H1 (cell line): ENCODE measurements at places on chromosomes 3 and 15. TPM values are rescaled to one million over a fixed set of nuclear protein-coding genes. Genes with fewer than 3 reads are reported as not detected.

The VGLL3 gene
- 13.4 and 21.6 TPM in 2 replicates for total RNA-seq

The ACTC1 gene
- 86.2 and 90.0 TPM in 2 replicates for total RNA-seq

The LSAMP gene
- 3.8 and 5.7 TPM in 2 replicates for total RNA-seq

The HTR3E gene
- not detected in 2 replicates for total RNA-seq

The DUOXA2 gene
- total RNA-seq = not detected in 2 replicates

The PATL2 gene
- total RNA-seq = 0.48 and 0.65 TPM in 2 replicates

The NEO1 gene
- 51.0 and 56.5 TPM in 2 replicates for total RNA-seq

The IGDCC3 gene
- 45.7 and 45.9 TPM in 2 replicates for total RNA-seq

DNA sequence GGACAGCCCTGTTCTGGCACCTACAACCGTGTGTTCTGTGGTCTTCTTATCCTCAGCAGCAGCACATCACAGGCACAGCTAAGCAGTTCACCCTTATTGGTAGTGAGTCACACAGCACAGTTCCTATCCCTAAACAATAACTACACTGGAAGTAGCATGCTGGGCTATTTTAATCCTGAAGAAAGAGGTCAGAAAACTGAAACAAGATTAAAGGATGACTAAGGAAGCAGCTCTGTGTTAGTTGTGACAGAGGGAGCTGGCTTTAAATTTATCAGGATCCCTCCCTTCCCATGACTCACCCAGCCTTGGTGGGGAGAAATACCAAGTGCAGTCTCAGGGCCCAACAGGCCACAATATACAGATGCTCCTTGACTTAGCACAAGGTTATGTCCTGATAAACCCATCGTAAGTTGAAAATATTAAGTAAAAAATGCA lies 144.3 kb downstream of the ERC2 start:
- no peak overlapping the region for H3K4me3 ChIP-seq
- no peaks in the 10 kb centered on the region for H3K27me3 ChIP-seq
- H3K4me1 ChIP-seq = peaks cover 5% of the 10 kb centered on the region

DNA sequence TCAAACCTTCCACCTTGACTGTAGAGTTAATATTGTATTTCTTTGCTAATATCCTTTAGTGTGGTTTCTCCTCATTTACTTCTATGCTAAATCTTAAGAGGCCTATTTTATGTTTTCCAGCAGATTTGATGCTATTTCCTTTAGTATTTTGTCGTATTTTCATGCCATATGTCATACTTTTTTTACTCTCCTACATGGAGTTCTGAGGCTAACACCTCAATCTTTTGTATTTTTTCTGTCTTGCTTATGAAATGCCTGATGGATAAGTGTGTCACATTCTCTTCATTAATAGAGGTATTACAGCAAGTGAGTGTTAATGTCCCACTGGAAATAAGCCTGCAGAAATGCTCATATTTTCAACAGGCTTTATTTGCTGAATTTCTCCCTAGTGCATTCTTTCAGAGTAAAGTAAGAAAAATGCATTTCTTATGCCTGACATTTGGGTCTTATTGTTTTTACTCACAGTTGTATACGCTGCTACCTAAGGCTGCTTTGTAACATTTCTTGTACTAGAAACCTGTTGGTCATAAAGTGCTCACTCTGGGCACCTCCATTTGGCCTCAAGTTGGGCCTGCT lies 63.2 kb downstream of the DIPK2A start:
- H3K4me1 ChIP-seq = no peaks in the 10 kb centered on the region
- no peaks in the 10 kb centered on the region for H3K27me3 ChIP-seq
- H3K4me3 ChIP-seq = no peak overlapping the region
- no peaks in the 10 kb centered on the region for H3K36me3 ChIP-seq
- DNase-seq = no peak

- no peaks in the 10 kb centered on the region for H3K27me3 ChIP-seq
- H3K27ac ChIP-seq = no peak overlapping the region
- DNase-seq = no peak
- peaks cover 1% of the 10 kb centered on the region for H3K4me1 ChIP-seq
- H3K4me3 ChIP-seq = no peak overlapping the region
- peaks cover 24% of the 10 kb centered on the region; the same call in 1 of the 2 replicates for H3K36me3 ChIP-seq
Measured at GRCh38 chr3:123283074-123283473, 81.3 kb downstream of the SEC22A start.

- H3K27ac ChIP-seq = no peak overlapping the region
- no peak for DNase-seq
- no peak overlapping the region; the same call in 1 of the 2 replicates for H3K4me3 ChIP-seq
- H3K4me1 ChIP-seq = no peaks in the 10 kb centered on the region
- H3K27me3 ChIP-seq = no peaks in the 10 kb centered on the region
Measured at GRCh38 chr15:45314960-45315359, 62.9 kb downstream of the SLC28A2 start.

GRCh38 chr3:186882150-186882524 lies 39.6 kb downstream of the ADIPOQ start:
- peaks cover 6% of the 10 kb centered on the region; the same call in 1 of the 2 replicates for H3K4me1 ChIP-seq
- DNase-seq = no peak
- H3K4me3 ChIP-seq = no peak overlapping the region
- no peaks in the 10 kb centered on the region for H3K36me3 ChIP-seq
- no peak overlapping the region for H3K27ac ChIP-seq
- H3K27me3 ChIP-seq = no peaks in the 10 kb centered on the region

DNA sequence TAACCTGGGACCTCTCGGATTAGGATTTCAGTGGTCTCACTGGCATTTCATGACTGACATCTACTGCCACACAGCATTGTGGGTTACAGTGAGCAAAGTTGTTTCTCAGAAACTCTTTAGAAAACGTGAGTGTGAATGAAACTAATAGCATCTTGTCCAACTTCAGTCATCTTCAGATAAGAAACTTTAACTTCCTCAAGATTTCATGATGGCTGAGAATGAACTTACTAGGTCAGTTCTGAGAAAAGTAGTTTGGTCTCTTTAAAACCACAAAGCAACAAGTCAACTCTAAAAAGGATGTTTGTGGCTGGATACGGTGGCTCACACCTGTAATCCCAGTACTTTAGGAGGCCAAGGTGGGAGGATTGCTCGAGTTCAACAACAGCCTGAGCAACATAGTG lies 14.2 kb upstream of the HOMER2 start:
- no peaks in the 10 kb centered on the region for H3K4me1 ChIP-seq
- no peak overlapping the region for H3K27ac ChIP-seq
- no peak for DNase-seq
- H3K4me3 ChIP-seq = no peak overlapping the region
- no peaks in the 10 kb centered on the region for H3K27me3 ChIP-seq
- no peaks in the 10 kb centered on the region for H3K36me3 ChIP-seq

GRCh38 chr3:53680028-53680427 lies 166.2 kb downstream of the CHDH start:
- no peak overlapping the region for H3K27ac ChIP-seq
- no peak overlapping the region for H3K4me3 ChIP-seq
- DNase-seq = no peak
- no peaks in the 10 kb centered on the region for H3K27me3 ChIP-seq

DNA sequence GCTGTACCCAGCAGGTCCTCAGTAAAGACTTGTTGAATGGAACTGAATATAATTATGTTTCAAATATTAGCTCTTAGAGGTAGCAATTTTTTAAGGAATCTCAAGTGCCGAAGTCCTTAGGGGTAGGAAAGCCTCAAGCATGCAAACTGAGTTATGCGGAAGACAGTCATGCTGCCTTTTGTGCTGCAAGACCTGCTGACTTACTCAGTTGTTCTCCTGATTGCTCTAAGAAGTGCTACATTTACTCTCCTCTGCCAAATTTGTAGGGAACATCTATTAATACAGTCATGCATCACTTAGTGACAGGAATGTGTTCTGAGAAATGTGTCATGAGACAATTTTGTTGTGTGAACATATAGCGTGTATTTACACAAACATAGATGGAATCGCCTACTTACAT lies 325.6 kb upstream of the AZI2 start:
- no peaks in the 10 kb centered on the region for H3K4me1 ChIP-seq
- H3K27ac ChIP-seq = no peak overlapping the region
- no peak overlapping the region for H3K4me3 ChIP-seq
- H3K27me3 ChIP-seq = no peaks in the 10 kb centered on the region

GRCh38 chr3:74590620-74591262 lies 23.7 kb downstream of the CNTN3 start:
- H3K27me3 ChIP-seq = no peaks in the 10 kb centered on the region
- no peak for DNase-seq
- no peak overlapping the region for H3K4me3 ChIP-seq
- H3K4me1 ChIP-seq = no peaks in the 10 kb centered on the region
- no peaks in the 10 kb centered on the region for H3K36me3 ChIP-seq
- H3K27ac ChIP-seq = no peak overlapping the region

DNA sequence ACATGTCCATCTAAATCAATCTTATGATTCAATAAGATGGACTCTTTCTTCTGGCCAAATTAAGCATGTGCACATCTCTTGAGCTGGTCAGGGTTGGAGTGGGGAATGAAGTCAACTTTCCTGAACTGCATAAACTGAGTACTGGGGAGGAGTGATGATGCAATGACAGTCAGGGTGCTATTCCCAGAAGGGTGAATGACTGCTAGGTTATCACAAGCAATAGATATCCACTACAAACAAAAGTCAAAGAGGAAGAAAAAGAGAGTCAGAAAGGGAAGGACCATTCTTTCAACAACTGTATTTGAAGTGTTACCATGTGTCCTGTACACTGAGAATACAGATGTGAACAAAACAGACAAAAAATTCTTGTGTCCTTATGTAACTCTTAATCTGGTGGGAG lies 70.0 kb downstream of the ALCAM start:
- no peaks in the 10 kb centered on the region for H3K36me3 ChIP-seq
- no peak for DNase-seq
- no peaks in the 10 kb centered on the region for H3K4me1 ChIP-seq

- H3K4me3 ChIP-seq = no peak overlapping the region
- H3K36me3 ChIP-seq = no peaks in the 10 kb centered on the region
- no peaks in the 10 kb centered on the region for H3K4me1 ChIP-seq
- no peaks in the 10 kb centered on the region for H3K27me3 ChIP-seq
Measured at GRCh38 chr3:151871639-151872468, 1.6 kb upstream of the SUCNR1 start.

DNA sequence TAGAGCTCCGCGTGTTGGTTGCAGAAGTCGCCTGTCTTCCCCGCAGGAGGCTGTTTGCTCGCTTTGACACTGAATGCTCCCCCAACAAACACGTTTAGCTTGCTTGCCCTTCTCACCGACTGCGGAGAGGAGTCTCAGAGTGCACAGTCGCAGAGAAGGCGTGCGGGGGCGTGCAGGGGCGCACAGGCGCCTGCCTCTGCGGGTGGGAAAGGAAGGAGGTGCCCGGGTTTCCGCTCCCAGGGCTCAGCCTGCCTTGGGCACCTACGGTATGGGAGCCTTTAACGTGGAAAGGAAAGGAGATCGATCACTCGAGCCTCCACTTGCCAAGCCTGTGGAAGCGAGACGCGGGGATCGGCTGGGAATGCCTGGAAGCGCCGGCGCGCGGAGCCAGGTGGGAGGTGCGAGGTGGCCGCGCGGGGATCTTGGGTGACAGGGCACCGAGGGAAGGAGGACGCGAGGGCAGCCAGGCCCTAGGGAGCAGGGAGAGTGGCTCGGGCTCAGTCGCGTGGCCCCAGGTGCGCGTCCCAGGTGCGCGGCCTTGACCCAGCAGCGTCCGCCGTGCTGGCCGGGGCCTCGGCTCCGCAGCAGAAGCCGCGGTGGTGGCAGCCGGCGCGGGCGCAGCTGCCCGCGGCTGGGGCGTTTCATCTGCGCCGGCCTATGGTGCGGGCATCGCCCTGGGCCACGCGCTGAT lies at the start of gene FAN1:
Gene FAN1, plus strand, starts transcription at position 419 of the 691 bp plus-strand sequence. CDS start 749 bp downstream, outside the sequence.
- no peak within 1 kb of the TSS; the same call in 1 of the 2 replicates for H3K27ac ChIP-seq
- no peaks in the 10 kb centered on the region for H3K27me3 ChIP-seq
- H3K36me3 ChIP-seq = peaks cover 2% of the 10 kb centered on the region; the same call in 1 of the 2 replicates

DNA sequence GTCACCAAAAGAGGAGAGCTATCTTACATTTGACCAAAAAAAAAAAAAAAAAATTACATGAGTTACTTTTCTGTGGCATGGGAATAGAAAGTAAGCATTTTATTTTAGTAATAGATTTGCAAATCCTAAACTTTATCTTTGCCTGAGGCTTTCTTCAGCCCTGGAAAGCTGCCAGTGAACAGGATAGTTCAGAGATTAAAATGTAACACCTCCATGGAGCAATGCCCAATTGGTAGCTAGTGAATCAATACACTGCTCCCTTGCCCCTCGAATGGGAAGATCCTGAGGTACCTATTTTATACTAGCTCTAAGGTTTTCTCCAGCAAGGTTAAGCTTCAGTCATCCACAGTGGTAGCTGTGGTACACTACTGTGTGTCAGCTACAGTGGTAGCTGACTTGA lies 867.1 kb downstream of the NAALADL2 start:
- no peaks in the 10 kb centered on the region for H3K36me3 ChIP-seq
- no peak overlapping the region for H3K27ac ChIP-seq
- no peak overlapping the region for H3K4me3 ChIP-seq
- H3K27me3 ChIP-seq = no peaks in the 10 kb centered on the region
- DNase-seq = no peak

GRCh38 chr3:141044695-141045641 lies 6.2 kb upstream of the SPSB4 start:
- H3K27me3 ChIP-seq = peaks cover 5% of the 10 kb centered on the region; the same call in 1 of the 2 replicates
- DNase-seq = no peak
- no peaks in the 10 kb centered on the region for H3K36me3 ChIP-seq
- no peaks in the 10 kb centered on the region for H3K4me1 ChIP-seq
- H3K4me3 ChIP-seq = no peak overlapping the region

DNA sequence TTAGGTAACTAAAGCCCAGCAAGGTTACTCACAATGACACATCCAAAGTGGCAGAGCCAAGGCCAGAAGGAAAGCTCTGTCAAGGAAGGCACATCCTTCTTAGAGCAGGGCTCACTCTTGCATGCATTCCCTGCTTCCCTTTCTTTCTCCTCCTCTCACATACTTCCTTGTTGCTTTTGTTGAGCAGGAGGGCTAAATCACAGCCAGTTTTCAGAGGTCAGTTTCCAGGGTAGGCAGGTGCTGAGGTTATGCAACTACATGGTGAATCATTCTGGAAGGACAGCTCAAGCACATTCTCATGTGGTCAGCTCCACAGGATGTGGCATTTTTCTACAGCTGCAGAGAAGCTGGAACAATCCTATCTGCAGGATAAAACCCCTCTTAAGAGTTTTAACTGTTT lies 275.6 kb downstream of the ZNF621 start:
- no peak overlapping the region for H3K4me3 ChIP-seq
- no peaks in the 10 kb centered on the region for H3K36me3 ChIP-seq
- no peak for DNase-seq
- no peaks in the 10 kb centered on the region for H3K4me1 ChIP-seq
- no peak overlapping the region for H3K27ac ChIP-seq

- H3K4me3 ChIP-seq = peak overlapping the region; percentile 90; the same call in 1 of the 2 replicates
- no peaks in the 10 kb centered on the region for H3K27me3 ChIP-seq
- no peak for DNase-seq
- no peak overlapping the region for H3K27ac ChIP-seq
- H3K4me1 ChIP-seq = no peaks in the 10 kb centered on the region; the same call in 1 of the 2 replicates
- H3K36me3 ChIP-seq = no peaks in the 10 kb centered on the region
Measured at GRCh38 chr3:12661926-12662592, 1.9 kb downstream of the RAF1 start.
